ENCODE measurements at places on chromosomes 6 and 20.

DNA sequence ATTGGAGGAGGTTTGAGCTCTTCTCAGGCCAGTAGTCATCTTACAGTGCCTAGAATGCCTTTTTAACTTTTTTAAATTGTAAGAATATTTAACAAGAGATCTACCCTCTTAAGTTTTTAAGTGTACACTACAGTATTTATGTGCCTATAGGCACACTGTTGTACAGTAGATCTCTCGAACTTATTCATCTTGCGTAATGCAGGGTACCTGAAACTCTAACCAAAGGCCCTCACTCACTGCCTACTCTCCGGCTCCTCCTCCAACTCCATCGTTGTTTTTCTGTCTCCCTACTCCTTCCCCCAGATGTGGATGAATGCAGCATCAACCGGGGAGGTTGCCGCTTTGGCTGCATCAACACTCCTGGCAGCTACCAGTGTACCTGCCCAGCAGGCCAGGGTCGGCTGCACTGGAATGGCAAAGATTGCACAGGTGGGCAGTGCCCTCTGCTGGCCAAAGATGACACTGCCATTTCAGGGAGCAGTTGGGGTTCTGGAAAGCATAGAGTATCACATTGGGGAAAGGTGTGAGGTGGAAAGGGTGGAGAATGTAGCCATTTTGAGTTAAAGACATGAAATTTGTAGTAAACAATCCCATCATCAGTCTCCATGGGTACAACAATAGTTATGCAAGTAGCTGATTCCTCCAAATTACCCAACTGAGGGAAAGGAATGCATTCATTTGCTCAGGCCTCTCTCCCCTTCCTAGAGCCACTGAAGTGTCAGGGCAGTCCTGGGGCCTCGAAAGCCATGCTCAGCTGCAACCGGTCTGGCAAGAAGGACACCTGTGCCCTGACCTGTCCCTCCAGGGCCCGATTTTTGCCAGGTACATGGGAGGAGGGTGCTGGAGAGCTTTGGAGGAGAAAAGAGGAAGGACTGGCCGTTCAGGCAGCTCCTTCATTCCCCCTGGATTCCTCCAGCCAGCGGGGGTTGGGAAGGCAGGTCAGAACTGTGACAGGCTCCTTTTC lies 18.4 kb upstream of the ZNF76 start:
- peak; percentile 59 for DNase-seq

GRCh38 chr20:13085275-13085674 lies 76.5 kb downstream of the SPTLC3 start:
- DNase-seq = no peak

GRCh38 chr6:136118787-136119186 lies 131.3 kb downstream of the MTFR2 start:
- DNase-seq = no peak

- DNase-seq = no peak
Observed at GRCh38 chr20:19347943-19348456, 135.6 kb downstream of the SLC24A3 start.

DNA sequence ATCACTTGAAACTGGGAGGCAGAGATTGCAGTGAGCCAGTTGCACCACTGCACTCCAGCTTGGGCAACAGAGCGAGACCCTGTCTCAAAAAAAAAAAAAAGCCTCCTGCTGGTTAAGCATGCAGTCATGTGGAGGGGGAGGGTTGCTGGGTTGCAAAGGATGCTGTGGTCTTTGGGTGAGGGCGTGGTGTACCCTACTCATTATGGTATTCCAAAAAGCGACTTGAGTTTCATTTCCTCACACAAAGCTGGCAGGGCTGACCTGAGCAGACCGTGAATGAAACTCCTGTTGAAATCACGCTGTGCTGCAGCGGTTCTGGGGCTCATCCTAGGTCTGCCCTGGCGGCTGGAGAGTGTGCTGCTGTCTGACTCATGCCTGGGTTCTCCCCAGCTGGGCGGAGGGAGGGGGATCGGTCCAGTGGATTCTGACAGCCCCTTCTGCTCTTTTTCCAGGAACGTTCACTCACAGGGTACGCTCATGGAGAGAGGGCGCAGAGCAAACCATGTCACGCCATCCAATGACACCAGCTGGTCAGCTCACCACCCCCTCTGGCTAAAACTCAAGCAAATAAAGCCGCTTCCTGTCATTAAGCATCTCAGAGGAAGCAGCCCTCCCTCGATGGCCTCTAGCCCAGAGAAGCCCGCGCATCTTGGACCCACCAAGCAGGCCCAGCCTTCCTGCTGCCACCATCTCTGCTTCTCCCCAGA lies 166.2 kb downstream of the SCML4 start:
- peak; percentile 75 for DNase-seq

- DNase-seq = no peak
Observed at GRCh38 chr6:82380566-82381185, 17.1 kb downstream of the TPBG start.

GRCh38 chr6:80454197-80454596 lies 347.7 kb downstream of the BCKDHB start:
- no peak for DNase-seq

- DNase-seq = no peak
Observed at GRCh38 chr6:19070520-19070919, 683.4 kb downstream of the RNF144B start.

DNA sequence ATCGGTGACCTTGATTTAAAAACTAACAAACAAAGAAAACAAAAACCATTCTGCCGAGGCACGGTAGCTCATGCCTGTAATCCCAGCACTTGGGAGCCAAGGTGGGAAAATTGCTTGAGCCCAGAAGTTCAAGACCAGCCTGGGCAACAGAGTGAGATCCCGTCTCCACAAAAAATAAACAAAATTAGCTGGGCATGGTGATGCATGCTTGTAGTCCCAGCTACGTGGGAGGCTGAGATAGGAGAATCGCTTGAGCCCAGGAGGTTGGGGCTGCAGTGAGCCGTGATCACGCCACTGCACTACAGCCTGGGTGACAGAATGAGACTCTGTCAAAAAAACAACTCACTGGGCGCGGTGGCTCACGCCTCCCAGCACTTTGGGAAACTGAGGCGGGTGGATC lies 48.2 kb upstream of the TFAP2A start:
- DNase-seq = no peak

DNA sequence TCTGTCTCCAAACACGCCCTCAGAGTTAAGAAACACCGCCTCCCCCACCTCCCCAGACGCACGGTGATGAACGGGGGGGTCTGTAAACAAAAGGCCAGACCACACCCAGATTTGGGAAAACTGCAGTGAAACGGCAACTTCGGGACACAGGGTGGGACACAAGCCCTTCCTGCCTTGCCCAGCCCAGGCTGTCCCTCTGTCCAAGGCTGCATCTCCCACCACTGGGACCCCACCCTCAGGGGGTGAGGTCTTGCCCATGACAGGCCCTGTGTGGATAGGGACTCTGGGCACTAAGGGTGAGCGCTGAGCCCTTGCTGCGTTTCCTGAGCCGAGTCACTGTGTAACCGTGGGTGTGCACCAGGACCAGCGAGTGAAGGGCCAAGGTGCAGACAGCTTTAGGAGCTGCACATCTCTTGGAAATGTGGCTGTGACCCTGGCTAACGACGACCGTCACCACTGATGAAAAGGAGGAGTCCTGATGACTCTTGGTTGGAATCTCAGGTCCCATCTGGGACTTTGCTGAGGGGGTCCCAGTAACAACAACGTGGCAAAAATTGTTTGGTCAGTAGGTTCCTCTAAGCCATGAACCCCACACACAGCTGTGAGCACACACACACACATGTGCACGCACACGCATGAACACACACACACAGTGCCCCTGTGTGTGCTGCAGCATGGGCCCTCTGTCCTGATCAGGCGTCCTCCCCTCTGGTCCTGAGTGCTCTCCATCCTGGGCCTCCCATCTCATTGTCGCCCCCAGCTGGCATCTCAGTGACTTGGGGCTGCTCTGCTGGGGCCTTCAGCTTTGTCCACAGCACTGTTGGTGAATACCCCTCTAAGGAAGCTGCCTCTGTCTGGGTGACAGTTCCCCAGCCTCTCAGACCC lies 100.6 kb downstream of the RAMACL start:
- DNase-seq = no peak

- no peak for DNase-seq
Observed at GRCh38 chr20:10521836-10522235, 86.7 kb downstream of the SLX4IP start.

GRCh38 chr20:62951143-62951895 lies 1.2 kb upstream of the SLC17A9 start:
- no peak for DNase-seq

GRCh38 chr6:72464791-72465691 lies 156.8 kb upstream of the KCNQ5 start:
- no peak for DNase-seq

GRCh38 chr6:112911959-112912358 lies 564.8 kb downstream of the RFPL4B start:
- DNase-seq = no peak

GRCh38 chr20:25408890-25409289 lies 1.4 kb downstream of the GINS1 start:
- DNase-seq = no peak
